ENCODE measurements at places on chromosomes 11 and 22.

DNA sequence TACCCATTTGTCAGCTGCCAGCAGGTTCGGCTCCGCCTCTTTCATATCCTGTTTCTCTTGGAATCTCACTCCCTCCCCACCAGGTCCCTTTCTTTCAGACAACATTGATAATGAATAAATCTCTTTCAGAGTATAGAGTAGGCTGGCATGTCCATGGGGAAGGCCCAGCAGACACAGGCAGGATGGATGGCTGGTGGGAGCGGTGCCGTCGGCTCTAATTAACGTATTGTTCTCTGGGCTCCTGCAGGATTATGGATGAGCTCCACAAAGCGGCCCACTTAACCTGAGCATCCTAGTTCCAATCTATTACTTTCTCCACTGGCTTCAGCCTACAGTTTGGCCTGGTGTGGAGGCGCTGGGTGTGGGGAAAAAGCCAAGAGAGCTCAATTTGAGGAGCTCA lies 588.0 kb downstream of the BUD13 start:
- no peak for DNase-seq

DNA sequence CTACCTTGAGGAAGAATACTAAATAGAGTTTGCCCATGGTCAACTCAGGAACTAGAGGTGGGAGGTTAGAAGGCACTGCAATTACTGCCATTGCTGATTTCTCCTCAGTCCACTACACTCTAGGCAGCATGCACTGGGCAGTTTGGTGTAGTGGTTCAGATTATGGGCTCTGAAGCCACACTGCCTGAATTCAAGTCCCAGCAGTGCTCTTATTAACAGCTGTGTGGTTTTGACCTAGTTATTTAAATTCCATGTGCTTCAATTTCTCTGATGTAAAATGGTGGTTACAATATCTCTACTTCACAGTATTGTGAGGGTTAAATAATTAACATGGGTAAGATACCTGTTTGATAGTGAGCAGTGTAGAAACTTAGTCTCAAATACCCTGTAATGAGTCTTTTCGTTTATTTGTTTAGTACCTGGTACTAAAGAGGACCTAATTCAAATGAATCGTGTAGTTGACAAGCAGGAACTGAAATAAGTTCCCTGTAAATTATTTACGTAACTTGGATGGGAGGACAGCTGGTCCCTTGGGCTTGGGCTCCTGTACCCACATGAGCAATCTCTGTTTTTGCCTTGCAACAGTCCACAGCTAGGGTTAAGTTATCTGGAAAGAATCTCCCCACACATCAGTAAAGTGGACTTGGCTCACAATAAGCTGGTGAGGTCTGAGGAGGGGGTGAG lies 17.8 kb downstream of the PRR5L start:
- no peak for DNase-seq

DNA sequence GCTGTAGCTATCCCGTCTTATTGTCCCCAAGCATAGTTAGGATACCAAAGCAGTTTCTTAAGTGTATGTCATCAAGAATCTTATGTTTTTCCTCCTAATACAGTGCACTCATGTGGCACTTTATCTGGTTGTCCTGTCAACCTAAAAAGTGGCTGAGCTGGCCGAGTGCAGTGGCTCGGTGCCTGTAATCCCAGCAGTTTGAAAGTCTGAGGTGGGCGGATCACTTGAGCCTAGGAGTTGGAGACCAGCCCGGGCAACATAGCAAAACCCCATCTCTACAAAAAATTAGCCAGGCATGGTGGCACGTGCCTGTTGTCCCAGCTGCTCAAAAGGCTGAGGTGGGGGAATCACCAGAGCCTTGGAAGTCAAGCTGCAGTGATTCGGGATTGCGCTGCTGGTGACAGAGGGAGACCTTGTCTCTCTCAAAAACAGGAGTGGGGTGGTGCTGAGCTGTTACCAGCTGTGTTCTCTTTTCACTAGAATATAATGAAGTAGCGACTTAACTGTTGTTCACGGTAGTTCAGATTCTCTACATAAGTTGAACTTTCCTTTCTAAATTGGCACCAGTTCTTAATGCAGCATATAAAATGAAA lies 48.1 kb downstream of the EP300 start:
- DNase-seq: no peak

- no peak for DNase-seq
Measured at GRCh38 chr22:44926491-44927415, 83.1 kb downstream of the PHF21B start.

DNA sequence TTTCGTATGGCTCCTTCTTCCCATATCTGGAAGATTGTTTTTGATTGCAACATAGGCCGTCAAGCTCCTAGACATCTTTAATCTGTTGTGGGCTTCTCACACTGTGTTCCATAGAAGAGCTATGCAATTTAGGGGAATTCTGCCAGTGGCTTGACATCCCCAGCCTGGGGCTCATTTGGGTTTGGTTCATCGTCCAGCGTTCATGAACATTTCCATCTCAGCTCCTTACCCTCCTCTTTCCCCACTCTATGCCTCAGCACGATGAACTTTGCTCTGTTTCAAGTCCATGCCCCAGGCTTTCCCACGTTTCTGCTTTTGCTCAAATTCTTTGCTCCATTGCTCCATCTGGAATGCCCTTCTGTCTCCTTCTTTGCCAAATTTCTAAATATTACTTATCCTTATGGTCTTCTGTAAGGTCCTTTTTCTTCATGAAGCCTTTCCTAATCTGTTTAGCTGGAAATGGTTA lies 26.1 kb upstream of the CLMP start:
- no peak for DNase-seq

- DNase-seq: no peak
Measured at GRCh38 chr11:81907996-81908395, 825.7 kb downstream of the FAM181B start.

GRCh38 chr11:15942126-15942525 lies 414.2 kb downstream of the SOX6 start:
- no peak for DNase-seq

- DNase-seq: no peak
Measured at GRCh38 chr11:1202154-1202775, 20.6 kb upstream of the MUC5B start.

DNA sequence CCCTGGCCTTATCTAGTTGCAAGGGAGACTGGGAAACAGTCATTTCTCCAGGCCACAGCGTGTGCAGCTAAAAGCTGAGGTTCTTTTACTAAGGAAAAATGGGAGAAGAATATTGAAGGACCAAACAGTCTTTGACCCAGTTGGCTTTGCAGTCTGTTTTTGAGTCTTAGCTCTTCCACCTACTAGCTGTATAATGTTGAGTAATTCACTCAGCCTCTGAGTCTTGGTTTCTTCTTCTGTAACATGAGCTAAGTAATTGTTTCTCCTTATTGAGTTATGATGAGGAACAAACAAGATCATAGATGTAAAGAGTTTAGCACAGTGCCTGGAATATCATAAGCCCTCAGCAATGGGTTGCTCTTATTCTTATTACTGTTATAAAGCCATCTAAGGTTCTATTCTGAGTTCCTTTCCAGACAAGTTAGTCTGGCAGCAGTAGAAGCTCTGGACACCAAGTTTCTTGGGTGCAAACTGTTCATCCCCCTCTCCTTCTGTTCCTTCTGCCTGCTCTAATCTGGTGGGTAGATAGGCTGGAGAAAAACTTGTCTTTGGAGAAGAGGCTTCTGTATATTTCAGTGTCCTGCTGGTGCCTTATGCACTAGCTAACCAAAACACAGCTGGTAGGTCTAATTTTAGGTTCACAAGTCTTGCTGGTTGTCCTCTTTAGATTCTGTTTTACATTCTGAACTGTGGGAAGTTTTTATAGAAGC lies 13.5 kb downstream of the TRIM44 start:
- DNase-seq: no peak

DNA sequence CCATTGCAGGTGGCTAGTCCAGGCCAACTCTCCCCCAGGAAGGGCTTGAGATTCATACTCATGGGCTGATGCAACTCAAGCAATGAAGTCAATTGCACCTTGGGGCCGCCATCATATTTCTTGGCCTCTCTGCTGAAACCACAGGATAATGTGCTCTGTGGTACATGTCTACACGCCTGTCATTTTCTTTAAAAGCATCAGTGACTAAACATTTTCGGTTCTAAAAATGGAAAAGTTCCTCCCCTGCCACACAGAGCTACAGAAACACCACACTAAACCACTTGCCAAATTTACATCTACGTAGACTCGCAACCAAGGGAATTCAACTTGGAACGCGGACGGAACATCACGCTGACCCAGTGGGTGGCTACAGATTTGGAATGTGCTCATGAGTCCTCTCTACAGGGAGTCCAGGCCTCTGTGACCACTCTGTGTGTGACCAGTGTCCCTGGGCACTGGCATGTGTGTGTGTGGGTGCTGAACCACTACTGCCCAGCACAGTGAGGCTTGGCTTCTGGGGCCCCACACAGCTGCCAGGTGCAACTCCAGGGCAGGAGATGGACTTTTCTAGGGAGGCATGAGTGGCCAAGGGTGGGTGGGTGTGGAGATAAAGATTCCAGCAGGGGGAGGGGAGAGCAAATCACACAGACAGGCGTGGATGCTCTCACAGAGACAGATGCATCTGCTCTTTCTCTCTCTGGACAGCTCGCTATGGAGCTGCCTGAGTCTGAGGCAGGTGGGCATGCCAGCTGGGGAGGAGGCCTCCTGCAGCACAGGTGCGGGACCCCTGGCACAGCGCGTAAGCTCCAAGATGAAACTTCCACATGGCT lies 261.9 kb downstream of the CTTN start:
- DNase-seq: no peak

DNA sequence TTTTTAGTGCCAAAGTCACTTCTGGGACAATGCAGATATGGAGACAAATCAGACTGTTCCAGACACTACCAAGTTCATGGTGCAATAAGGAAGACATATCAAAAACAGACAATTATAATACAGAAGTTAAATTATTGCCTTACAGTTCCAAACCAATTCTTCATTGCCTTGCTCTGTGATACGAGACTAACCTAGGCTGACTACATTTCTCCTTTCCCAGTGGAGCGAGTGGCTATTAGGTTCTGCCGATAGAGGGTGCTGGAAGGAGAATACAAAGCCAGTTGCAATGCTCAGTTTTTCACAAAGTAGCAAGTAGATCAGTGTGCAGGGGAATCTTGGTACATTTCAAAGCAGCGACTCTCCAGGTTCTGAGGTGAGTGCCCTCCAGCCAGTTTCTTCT lies 67.8 kb downstream of the FAM168A start:
- no peak for DNase-seq

DNA sequence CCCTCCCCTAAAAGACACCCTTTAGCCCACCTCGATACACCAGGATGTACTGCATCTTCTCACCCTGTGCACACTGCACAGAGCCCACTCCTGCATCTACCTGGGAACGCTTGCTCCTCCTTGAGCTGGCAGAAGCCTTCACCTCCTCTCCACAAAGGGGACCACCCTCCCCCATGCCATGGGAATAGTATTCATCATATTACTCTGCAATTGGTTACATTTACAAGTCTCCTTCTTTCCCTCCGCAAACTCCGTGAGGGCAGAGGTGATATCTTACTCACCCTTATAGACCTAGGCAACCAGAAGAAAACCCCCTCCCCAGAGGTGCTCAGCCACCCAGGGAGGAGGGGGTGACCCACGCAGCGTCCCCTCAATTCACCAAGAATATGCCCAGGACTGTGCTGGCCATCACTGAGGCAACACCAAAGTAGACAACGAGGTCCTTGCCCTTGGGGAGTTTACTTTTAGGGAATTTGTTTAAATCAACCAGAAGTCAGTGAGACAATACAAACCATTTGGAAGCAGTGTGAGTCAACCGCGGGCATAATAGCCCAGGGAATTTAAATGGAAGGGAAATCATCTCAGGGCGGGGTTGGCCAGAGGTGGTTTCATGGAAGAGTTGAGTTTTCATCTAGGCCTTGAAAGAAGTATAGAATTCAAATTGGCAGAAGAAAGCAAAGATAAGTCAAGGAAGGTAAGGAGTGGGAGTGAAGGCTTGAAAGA lies 214.5 kb downstream of the BARX2 start:
- no peak for DNase-seq

- no peak for DNase-seq
Measured at GRCh38 chr22:37047006-37047405, 4.5 kb upstream of the KCTD17 start.

GRCh38 chr22:48889209-48889830 lies 938.4 kb downstream of the BRD1 start:
- DNase-seq: no peak

DNA sequence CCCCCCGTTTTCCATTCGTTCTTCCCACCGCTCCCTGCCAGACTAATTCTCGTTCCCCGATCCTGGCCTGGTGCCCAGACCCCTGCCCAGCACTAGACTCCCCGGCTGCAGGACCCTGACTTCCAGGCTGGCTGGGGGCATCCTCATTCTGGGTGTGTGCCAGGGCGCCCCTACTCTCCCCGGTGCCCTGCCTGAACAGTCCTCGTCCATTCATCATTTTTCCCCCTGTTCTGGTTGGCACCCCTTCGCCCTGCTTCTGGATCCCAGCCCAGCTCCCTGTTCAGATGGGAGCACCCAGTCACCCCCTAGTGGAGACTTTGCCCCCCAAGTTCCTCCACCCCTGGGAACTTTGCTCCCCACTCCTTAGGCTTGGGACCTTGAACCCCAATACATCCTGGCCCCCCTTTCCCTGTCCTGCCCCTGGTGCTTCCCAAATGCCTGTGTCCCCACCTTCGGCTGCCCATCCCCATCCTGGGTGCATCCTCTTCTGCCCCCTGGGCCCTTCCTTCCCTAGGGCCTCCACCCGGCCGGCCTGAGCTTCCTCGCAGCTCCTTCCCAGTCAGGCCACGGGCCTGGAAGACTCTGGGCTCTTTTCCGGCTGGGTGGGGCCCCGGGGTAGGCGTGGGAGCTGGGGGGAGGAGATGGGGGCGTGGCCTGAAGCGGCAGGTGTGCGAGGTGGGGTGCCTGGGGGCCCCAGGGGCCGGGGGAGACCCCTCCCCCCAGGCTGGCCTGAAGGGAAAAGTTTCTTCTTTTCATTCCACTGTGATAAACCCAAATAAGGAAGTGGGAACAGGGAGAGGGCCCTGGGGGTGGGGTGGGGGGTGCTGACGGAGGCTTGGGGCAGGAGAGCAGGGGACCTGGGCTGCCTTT lies 908 bp downstream of the PLCB3 start:
- DNase-seq: peak; percentile 50

GRCh38 chr11:61151545-61152252 lies 9.5 kb downstream of the VPS37C start:
- no peak for DNase-seq

GRCh38 chr11:45347348-45348082 lies 61.4 kb upstream of the SYT13 start:
- no peak for DNase-seq

DNA sequence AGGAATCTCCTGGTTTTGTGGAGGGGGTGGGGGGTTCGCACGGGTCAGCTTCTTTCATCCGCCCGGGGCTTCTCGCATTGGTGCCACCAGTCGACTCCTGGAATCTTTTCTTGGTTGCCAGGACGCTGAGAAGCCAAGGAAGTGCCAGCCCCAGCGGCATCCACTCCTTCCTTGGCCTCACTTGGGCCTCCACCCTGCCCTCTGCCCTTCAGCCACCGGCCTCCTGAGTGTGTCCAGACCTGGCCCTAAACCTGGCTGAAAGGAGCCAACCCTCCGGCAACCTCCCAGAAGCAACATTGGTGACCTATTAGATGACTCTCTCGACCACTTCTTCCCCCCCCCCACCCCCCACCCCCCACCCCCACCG lies 518 bp upstream of the GALNT18 start:
- DNase-seq: no peak

DNA sequence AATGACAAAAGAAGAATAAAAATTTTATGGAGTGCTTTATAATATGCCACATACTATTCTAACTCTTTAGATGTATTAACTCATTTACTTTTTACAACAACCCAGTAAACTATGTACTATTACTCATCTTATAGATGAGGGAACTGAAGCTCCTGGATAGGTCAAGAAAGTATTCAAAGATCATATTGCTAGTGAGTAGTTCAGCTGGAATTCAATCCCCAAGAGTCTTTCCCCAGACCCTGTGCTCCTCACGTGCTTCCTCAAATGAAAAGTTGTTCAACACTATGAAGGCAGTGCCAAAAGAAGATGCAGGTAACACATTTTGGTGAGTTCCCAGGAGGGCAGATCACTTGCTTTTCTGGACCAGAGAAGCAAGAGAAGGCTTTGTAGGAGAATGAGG lies 46.8 kb downstream of the BTG4 start:
- DNase-seq: no peak

Data from CD14-positive monocyte (primary cell).